CD4-positive, CD25-positive, alpha-beta regulatory T cell (primary cell): ENCODE measurements at places on chromosomes 2 and 18. TPM values are rescaled to one million over a fixed set of nuclear protein-coding genes. Genes with fewer than 3 reads are reported as not detected.
A peak's percentile ranks its signal among the peaks of the same experiment; 100 is the strongest.

DNA sequence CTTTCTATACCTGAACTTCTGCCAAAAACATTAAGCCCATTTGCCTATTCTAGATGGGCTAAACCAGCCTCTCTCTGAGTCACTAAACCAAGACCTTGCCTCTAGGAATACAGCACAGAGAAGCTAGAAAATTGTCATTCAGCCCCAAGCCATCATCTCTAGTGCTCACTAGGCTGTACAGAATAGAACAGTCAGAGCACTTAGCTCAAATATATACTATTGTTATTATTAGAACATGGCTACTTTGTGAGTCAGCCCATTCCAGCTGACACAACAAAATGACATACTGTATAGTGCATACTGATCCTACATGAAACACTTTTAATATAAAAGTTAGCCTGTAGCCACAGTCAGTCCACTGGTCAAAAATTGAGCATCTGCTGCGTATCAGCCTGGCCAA, 418.8 kb downstream of the NRXN1 start:
- no peaks in the 10 kb centered on the region for H3K27me3 ChIP-seq
- DNase-seq, result no peak

The MROH2A gene
- total RNA-seq, result not detected

- no peak overlapping the region for H3K27ac ChIP-seq
- H3K4me3 ChIP-seq, result no peak overlapping the region
- no peaks in the 10 kb centered on the region for H3K36me3 ChIP-seq
- H3K27me3 ChIP-seq, result no peaks in the 10 kb centered on the region
- DNase-seq, result no peak
Measured at GRCh38 chr2:65845442-65846182, 413.2 kb upstream of the SPRED2 start.

DNA sequence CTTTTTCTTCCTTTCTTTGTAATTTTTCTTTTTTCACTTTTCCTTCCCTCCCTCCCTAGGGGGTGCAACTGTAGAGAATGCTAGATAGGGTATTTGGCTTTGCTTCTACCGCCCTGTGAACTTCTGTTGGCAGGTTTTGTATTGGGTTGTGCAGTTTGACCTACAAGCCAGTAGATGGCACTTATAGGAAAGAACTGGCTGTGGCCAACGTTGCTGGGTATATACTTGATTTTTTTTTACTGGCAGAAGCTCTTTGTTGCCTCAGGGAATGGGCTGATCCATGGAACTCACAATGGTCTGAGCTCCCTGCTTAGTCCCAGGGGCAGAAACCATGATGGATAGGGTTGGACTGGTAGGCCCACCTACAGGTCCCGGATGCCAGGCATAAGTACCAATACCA, 1019.5 kb upstream of the LRRTM1 start:
- H3K4me1 ChIP-seq, result no peaks in the 10 kb centered on the region
- no peak for DNase-seq
- H3K36me3 ChIP-seq, result no peaks in the 10 kb centered on the region

The RIT2 gene
- total RNA-seq, result not detected

DNA sequence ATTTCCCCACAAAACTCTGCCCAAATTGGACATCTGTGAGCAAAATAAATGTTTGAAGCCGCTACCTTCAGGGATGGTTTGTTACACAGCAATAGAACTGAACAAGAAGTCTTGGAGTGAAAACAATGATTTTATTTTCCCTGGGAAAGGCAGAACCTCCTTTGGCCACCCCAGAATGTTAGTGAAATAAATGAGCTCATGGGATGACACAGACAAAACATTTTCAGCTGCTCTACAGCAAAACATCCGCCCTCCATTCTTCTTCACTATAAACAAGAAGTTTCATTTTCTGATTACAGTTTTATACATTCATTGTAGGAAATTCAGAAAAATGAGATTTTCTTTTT, 4.3 kb upstream of the EFHD1 start:
- H3K36me3 ChIP-seq, result no peaks in the 10 kb centered on the region
- peaks cover 15% of the 10 kb centered on the region for H3K4me1 ChIP-seq
- peaks cover 3% of the 10 kb centered on the region for H3K27me3 ChIP-seq
- no peak overlapping the region for H3K27ac ChIP-seq
- no peak for DNase-seq

The NFU1 gene
- 21.3 TPM for total RNA-seq

The DSG1 gene
- not detected for total RNA-seq

The ANKRD36B gene
- 108 TPM for total RNA-seq

DNA sequence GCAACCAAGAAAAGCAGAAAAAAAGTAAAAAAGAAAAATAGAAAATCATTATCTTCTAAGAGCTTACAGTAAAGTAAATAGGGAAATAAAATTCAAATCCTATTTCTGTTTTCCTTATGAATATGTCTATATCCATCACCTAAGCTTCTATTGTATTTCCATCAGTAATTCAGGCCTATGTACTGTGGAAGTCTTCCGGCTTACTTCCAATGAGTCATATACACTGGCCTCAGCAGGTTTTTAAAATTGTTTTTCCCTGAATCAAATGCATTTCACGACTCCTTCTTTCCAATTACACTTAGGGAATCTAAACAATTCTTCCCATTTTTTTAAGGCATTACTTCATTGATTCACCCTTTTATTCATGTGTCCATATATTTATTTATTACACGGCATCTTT, 164.7 kb downstream of the CCDC102B start:
- H3K27me3 ChIP-seq, result no peaks in the 10 kb centered on the region
- H3K27ac ChIP-seq, result no peak overlapping the region
- no peaks in the 10 kb centered on the region for H3K4me1 ChIP-seq
- H3K4me3 ChIP-seq, result no peak overlapping the region
- no peaks in the 10 kb centered on the region for H3K36me3 ChIP-seq
- no peak for DNase-seq

- H3K27ac ChIP-seq, result no peak overlapping the region
- peaks cover 2% of the 10 kb centered on the region for H3K27me3 ChIP-seq
- DNase-seq, result peak; percentile 63
- no peaks in the 10 kb centered on the region for H3K4me1 ChIP-seq
- H3K4me3 ChIP-seq, result no peak overlapping the region
Measured at GRCh38 chr2:202178346-202178958, 59.9 kb downstream of the SUMO1 start.

The MYOM1 gene
- 1.4 TPM for total RNA-seq

DNA sequence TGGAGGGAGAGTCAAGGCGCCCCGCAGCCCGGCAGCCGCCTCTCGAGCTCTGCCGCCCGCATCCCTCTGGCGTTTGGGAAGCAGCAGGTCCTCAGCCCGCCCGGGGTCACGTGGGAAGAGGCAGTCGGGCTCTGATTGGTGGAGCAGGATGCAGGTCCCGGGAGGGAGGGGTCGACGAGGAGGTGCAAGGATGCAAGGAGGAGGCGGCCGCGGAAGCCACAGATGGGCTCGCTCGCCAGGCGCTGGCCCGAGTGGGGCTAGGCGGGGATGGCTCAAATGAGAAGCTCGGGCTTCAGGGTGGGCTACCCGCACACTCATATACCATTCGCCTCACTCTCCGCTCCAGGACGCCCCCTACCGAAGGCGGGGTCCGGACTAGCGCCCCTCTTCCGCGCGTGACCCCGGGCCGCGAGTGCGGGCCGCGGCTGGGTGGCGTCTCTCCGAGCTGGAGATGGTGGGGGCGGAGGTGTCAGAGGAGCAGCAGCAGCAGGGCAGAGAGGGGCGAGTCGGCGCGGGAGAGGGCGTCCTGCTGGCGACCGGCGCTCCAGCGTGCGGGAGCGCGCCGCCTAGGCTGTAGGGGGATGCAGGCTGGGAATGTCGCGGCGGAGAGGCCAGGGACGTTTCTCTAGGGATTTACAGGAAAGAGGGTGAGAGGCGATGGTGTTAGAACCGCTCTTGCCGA, at the start of gene TMEFF2:
Gene TMEFF2, minus strand, starts transcription at position 68 of the 682 bp plus-strand sequence. CDS start 409 bp downstream, outside the sequence.
- no peak within 1 kb of the TSS for H3K4me3 ChIP-seq

The ANKRD23 gene
- 16.4 TPM for total RNA-seq

DNA sequence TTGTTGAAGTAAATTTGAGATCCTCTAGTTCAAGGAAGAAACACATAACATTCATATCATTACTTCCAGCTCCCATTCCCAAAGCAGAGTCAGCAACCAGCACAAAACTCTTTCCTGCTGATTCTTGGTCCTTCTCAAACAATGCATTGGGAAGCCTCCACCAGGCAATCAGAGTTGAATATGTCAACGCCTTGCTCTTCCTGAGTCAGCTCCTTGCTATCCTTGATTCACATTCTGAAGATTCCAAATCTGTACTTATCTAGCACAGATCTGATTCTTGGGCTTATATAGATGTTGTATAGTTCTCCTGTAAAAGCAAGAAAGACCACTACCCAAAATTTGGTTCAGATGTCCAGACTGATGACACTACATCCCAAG, 29.6 kb downstream of the CFAP210 start:
- H3K36me3 ChIP-seq, result no peaks in the 10 kb centered on the region
- no peaks in the 10 kb centered on the region for H3K4me1 ChIP-seq
- H3K27ac ChIP-seq, result no peak overlapping the region
- DNase-seq, result no peak
- H3K27me3 ChIP-seq, result peaks cover 3% of the 10 kb centered on the region

DNA sequence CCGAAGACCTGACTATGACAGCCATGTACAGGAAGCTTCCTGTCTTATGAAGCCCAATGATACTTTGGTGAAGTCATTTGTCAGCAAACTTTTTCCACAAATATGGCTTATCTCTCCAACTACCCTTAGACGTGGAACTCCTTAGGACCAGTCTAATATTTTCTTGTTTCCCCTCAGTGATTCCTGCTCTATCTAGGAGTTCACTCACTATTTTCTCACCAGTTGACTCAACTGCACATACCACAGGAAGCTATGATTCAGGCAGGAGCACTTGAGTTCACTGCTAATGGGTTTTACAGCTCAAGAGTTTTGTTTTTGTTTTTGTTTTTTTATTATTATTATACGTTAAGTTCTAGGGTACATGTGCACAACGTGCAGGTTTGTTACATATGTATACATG, 109.3 kb downstream of the ANTXR1 start:
- no peak overlapping the region for H3K27ac ChIP-seq
- H3K36me3 ChIP-seq, result no peaks in the 10 kb centered on the region
- no peaks in the 10 kb centered on the region for H3K4me1 ChIP-seq
- no peak overlapping the region for H3K4me3 ChIP-seq
- DNase-seq, result no peak
- H3K27me3 ChIP-seq, result peaks cover 2% of the 10 kb centered on the region

The METTL8 gene
- 19.7 TPM for total RNA-seq

The RBKS gene
- 25.3 TPM for total RNA-seq

DNA sequence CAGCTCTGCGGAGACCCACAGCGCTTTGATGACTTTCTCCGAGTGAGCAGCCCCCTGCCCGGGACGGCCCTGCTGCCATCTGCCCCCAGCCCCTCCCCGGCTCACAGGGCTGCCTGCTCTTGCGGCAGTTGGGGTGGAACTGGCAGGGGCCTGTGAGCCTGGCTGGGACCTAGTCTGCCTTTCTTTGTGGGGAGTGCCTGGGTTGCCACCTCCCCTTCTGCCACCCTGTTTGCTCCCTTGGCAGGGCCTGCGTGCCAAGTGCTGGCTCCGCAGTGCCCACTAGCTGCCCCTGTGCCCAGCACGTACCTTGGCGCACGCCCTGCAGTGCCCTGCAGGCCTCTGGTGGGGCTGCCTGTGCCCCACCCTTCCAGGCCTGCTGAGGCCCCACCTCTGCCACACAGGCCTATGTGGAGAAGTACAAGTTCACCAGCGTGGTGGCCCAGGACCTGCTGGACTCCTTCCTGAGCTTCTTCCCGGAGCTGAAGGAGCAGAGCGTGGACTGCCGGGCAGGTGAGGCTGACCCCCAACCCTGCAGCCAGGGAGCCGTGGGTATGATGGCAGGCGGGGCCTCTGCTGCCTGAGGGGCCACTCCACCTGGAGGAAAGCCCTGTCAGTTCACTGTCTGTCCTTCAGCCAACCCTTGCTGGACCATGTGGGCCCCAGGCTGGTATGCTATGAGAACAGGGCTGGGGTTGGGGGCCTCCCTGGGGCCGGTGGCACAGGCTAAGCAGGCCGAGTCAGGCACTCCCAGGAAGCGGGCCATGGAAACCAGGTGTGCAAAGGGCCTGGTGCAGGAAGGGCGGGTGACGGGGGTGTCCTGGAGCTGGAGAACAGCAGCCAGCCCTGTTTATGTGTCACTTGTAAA, 7.0 kb downstream of the RNPEPL1 start:
- no peak for DNase-seq
- peaks cover 44% of the 10 kb centered on the region for H3K4me1 ChIP-seq
- no peak overlapping the region for H3K4me3 ChIP-seq
- no peaks in the 10 kb centered on the region for H3K27me3 ChIP-seq

- H3K4me1 ChIP-seq, result peaks cover 13% of the 10 kb centered on the region
- H3K27ac ChIP-seq, result no peak overlapping the region
- H3K4me3 ChIP-seq, result no peak overlapping the region
- no peak for DNase-seq
Measured at GRCh38 chr2:169735623-169736022, 2.0 kb downstream of the KLHL23 start.

GRCh38 chr2:61660511-61661388, 122.6 kb upstream of the XPO1 start:
- no peaks in the 10 kb centered on the region for H3K4me1 ChIP-seq
- peaks cover 7% of the 10 kb centered on the region for H3K27me3 ChIP-seq
- no peaks in the 10 kb centered on the region for H3K36me3 ChIP-seq
- no peak overlapping the region for H3K27ac ChIP-seq

- H3K27me3 ChIP-seq, result no peaks in the 10 kb centered on the region
- H3K27ac ChIP-seq, result peak overlapping the region; percentile 66
- peaks cover 83% of the 10 kb centered on the region for H3K4me1 ChIP-seq
- H3K4me3 ChIP-seq, result peak overlapping the region; percentile 64
- peak; percentile 50 for DNase-seq
Measured at GRCh38 chr2:54589340-54590215, 133.5 kb downstream of the SPTBN1 start.

DNA sequence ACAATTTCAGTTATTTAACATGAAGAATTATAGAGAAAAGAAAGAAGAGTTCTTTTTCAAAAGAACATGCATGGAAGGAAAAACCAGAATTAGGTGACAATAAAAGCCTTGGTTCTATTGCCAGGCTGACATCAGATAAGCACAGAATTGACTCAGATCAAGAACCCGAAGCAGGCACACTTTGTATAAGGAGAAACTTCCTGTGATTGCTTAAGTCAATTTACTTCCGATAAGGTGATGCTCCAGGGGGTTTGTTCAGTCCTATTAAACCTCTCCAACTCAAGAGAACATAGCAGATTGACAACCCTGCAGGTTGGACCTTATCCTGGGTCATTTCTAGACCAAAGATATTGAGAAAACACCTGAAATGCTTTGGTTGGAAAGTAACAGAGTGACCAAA, 31.4 kb downstream of the GAREM1 start:
- no peaks in the 10 kb centered on the region for H3K27me3 ChIP-seq
- no peak overlapping the region for H3K27ac ChIP-seq
- no peaks in the 10 kb centered on the region for H3K4me1 ChIP-seq
- H3K4me3 ChIP-seq, result no peak overlapping the region
- H3K36me3 ChIP-seq, result no peaks in the 10 kb centered on the region

The MALL gene
- 0.27 TPM for total RNA-seq
